ENCODE measurements at places on chromosomes 16 and 17. TPM values are rescaled to one million over a fixed set of nuclear protein-coding genes. Genes with fewer than 3 reads are reported as not detected.

Gene MT4
- not detected for polyA plus RNA-seq

Gene FOXF1
- polyA plus RNA-seq = not detected

Gene TEKT3
- 2.2 TPM for polyA plus RNA-seq

Gene SULT1A2
- 0.30 TPM for polyA plus RNA-seq

Gene SLC5A11
- polyA plus RNA-seq = 0.26 TPM

Gene MPP3
- 8.0 TPM for polyA plus RNA-seq

Gene TP53TG3
- not detected for polyA plus RNA-seq

Gene HIC1
- polyA plus RNA-seq = 40.8 TPM

Gene CDRT15
- not detected for polyA plus RNA-seq

Gene GH2
- not detected for polyA plus RNA-seq

Gene C16orf92
- not detected for polyA plus RNA-seq

Gene LHX1
- not detected for polyA plus RNA-seq

Gene RGS11
- polyA plus RNA-seq = 2.6 TPM

Gene ACSM5
- not detected for polyA plus RNA-seq

Gene SLC6A2
- polyA plus RNA-seq = 2.5 TPM

Gene IL21R
- polyA plus RNA-seq = 0.20 TPM

Gene AIPL1
- not detected for polyA plus RNA-seq

Gene RASL10B
- polyA plus RNA-seq = 4.1 TPM

Gene OTOP3
- not detected for polyA plus RNA-seq

Gene MYL11
- polyA plus RNA-seq = 8,402 TPM

Gene G6PC1
- not detected for polyA plus RNA-seq

Gene GNG13
- polyA plus RNA-seq = not detected

Gene GRIN2A
- 0.40 TPM for polyA plus RNA-seq

Gene CCL1
- not detected for polyA plus RNA-seq

Gene PRCD
- 3.2 TPM for polyA plus RNA-seq

Gene KCNJ12
- polyA plus RNA-seq = 7.5 TPM

Gene KRTAP4-8
- not detected for polyA plus RNA-seq

Gene KRTAP4-6
- polyA plus RNA-seq = not detected

Gene KIF2B
- polyA plus RNA-seq = not detected

Gene FTO
- polyA plus RNA-seq = 66.2 TPM

Gene OR2C1
- 0.24 TPM for polyA plus RNA-seq

Gene SCIMP
- 1.6 TPM for polyA plus RNA-seq

Gene OR4D1
- polyA plus RNA-seq = not detected

Gene KIF18B
- polyA plus RNA-seq = 7.5 TPM

Gene METRNL
- polyA plus RNA-seq = 37.8 TPM

Gene SLFN13
- 7.3 TPM for polyA plus RNA-seq

Gene ALDOA
- 2,329 TPM for polyA plus RNA-seq

Gene CCDC92B
- 0.27 TPM for polyA plus RNA-seq

Gene CEMP1
- not detected for polyA plus RNA-seq

Gene WIPI1
- 42.4 TPM for polyA plus RNA-seq

Gene LRRC37A
- 4.6 TPM for polyA plus RNA-seq

Gene CCL5
- 1.3 TPM for polyA plus RNA-seq

Gene GALR2
- not detected for polyA plus RNA-seq

Gene KRTAP2-3
- not detected for polyA plus RNA-seq

Gene PRAC1
- not detected for polyA plus RNA-seq
